Upper lobe of left lung (tissue), 6 donors: ENCODE measurements at places on chromosomes 2 and 18. TPM values are rescaled to one million over a fixed set of nuclear protein-coding genes. Genes with fewer than 3 reads are reported as not detected.
A peak's percentile ranks its signal among the peaks of the same experiment; 100 is the strongest.

The IRS1 gene
- 12.6 TPM for total RNA-seq

The INHBB gene
- total RNA-seq: 11.9 TPM

The KATNAL2 gene
- 1.6 TPM for total RNA-seq

The ZNF521 gene
- 11.3 TPM for total RNA-seq

The GPR17 gene
- not detected for total RNA-seq

The SP140L gene
- 18.6 TPM for total RNA-seq

- no peak overlapping the region for H3K27ac ChIP-seq
- no peaks in the 10 kb centered on the region for H3K36me3 ChIP-seq
- no peak for DNase-seq
- H3K4me3 ChIP-seq: no peak overlapping the region
These were observed 5.8 kb downstream of the GAD1 start for GRCh38 chr2:170822290-170823087.

DNA sequence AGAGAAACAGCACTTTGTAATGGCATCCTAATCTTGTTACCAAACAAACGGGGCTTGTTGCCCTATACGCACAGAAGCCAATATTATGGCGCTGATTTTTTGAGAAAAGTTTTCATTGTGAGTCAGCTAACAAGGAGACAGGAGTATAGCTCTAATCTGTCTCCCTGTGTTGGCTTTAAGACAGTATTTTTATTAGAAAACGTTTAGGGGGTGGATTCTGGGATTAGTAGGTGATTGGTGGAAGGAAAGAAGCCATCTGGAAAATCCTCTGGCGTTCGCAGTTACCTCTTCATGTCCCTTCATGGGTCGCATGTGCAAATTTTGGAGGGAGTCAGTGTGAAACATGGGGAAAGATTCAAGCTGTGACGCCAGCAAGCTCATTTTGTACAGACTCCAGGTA, 698 bp upstream of the TMEM237 start:
- H3K36me3 ChIP-seq: no peaks in the 10 kb centered on the region
- peaks cover 15% of the 10 kb centered on the region for H3K4me1 ChIP-seq

- H3K4me1 ChIP-seq: no peaks in the 10 kb centered on the region
- H3K27me3 ChIP-seq: no peaks in the 10 kb centered on the region
- no peak overlapping the region for H3K4me3 ChIP-seq
- DNase-seq: no peak
- no peaks in the 10 kb centered on the region for H3K36me3 ChIP-seq
These were observed 39.3 kb downstream of the AP1S3 start for GRCh38 chr2:223797811-223798721.

DNA sequence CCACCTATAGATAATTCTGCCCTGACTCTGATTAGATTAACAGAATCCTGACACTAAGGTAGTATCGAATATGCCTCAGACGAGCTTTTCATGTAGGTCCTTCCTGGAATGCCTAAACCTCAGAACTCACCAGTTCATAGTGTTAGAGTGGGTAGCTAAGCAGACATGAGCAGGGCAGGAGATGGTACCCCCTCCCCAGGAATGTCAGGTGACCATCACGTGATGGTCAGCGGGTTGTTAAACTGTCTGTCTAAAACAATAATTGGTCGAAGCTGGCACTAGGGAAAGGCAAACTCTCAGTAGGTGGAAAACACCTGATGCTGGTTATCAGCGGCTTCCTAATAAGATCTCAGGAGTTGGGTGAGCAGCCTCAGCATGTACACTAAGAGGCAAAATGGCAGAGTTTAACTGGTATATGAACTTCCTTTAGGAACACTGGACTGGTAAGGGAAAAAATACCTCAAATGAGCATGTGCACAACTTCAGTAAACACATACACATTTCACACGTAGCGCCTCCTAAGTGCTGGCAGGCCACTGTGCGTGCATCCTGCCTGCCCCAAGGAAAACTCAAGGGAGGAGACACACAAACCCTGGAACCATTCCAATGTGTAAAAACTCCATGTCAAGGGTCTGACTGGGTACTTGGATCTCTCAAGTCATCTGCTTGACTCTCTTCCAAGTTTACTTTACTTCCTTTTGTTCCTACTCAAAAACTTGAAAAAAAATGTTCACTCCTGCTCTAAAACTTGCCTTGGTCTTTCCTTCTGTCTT, 339.5 kb downstream of the GULP1 start:
- DNase-seq: no peak
- H3K27me3 ChIP-seq: no peaks in the 10 kb centered on the region
- H3K4me3 ChIP-seq: no peak overlapping the region

DNA sequence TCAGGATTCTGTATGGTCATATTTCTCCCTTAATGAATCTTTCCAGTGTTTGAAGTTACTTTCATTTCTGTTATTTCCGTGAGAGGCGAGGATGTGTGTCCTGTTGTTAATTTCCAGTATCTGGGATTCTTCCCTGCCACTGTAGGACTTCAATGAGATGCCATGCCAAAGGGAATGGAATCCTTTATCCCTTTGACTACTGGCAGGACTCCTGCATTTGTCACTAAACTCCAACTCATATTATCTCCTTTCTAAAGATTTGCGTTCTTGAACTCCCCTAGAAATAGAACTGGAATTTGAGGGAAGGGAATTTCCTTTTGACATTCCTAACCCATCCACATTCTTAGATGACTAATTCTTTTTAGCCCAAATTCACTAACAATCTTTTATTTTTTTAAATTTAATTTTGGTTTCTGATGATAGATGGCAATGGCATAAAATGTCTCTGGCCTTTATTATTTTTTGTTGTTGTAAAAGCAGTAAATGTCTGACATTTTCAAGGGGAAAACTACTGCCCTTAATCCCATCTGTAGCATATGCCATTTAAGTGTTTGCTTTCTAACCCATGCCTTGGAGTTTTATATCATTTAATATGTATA, 87.8 kb upstream of the EML6 start:
- H3K36me3 ChIP-seq: peaks cover 64% of the 10 kb centered on the region
- no peak overlapping the region for H3K4me3 ChIP-seq
- peak overlapping the region; percentile 90 for H3K27ac ChIP-seq
- no peak for DNase-seq
- H3K27me3 ChIP-seq: no peaks in the 10 kb centered on the region

GRCh38 chr18:42891705-42892104, 223.8 kb downstream of the RIT2 start:
- H3K4me1 ChIP-seq: no peaks in the 10 kb centered on the region
- H3K36me3 ChIP-seq: no peaks in the 10 kb centered on the region
- H3K27ac ChIP-seq: no peak overlapping the region
- H3K27me3 ChIP-seq: no peaks in the 10 kb centered on the region
- H3K4me3 ChIP-seq: no peak overlapping the region

DNA sequence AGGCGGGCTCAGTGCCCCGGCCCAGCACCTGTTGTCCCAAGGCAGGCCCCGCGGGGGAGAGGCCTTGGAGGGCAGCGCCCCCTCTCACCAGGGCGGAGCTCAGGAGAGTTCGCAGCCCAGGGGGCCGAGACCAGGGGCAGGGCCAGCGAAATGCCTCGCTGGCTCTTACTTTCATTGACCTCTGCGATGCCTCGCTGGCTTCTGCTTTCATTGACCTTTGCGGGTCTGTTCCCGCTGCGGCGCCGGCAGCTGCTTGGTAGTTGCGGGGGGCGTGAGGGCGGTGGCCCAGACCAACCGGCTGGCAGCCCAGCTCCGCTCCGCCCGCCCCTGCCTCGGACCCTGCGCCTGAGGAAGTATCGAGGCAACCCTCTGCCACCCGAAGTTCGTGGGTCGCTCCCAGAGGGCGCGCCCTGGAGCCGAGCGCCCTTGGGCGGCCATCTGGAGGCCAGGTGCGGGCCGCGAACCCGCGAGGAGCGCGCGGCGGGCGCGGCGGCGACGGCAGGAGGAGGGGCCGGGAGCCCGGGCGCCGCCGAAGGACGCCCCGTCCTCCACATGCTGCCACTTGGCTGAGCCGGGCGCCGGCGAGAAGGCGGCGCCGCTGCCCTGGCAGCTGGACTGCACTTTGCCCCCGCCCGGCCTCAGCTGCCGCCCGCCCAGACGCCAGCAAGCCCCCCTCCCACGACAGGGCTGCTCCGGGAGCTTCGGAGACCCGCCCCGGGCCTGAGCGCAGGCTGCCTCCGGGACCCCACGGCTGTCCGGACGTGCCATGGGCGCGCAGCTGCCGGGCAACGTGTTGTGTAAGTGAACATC, 118.0 kb upstream of the MSTN start:
- H3K36me3 ChIP-seq: no peaks in the 10 kb centered on the region
- H3K27ac ChIP-seq: peak overlapping the region; percentile 79
- DNase-seq: peak; percentile 90
- H3K4me3 ChIP-seq: peak overlapping the region; percentile 76

- H3K4me1 ChIP-seq: no peaks in the 10 kb centered on the region
- no peaks in the 10 kb centered on the region for H3K27me3 ChIP-seq
- no peaks in the 10 kb centered on the region for H3K36me3 ChIP-seq
- no peak overlapping the region for H3K4me3 ChIP-seq
- no peak overlapping the region for H3K27ac ChIP-seq
These were observed 440.7 kb downstream of the RND3 start for GRCh38 chr2:150046810-150047209.

DNA sequence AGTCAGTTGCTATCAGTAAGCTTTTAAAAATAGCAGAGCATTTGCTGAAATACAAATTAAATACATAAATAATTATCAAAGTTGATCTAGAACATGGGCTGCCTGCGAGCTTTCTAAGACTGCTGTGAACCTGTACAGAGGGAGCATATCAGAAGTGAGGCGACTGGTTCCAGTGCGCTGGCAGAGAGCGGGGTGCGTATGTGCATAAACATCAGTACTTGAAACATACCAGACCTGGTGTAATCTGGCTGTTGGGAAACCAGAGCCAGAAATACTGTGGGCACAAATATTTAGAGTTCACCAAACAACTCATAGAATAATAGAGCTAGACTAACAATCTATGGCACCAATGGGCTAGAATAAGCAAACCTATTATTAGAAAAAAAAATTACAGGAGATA, 27.3 kb downstream of the PDIA6 start:
- no peak for DNase-seq
- H3K36me3 ChIP-seq: peaks cover 94% of the 10 kb centered on the region
- H3K27me3 ChIP-seq: no peaks in the 10 kb centered on the region
- H3K4me1 ChIP-seq: no peaks in the 10 kb centered on the region

GRCh38 chr2:204340511-204340910, 204.8 kb upstream of the PARD3B start:
- no peaks in the 10 kb centered on the region for H3K27me3 ChIP-seq
- no peaks in the 10 kb centered on the region for H3K36me3 ChIP-seq
- H3K27ac ChIP-seq: no peak overlapping the region
- no peak overlapping the region for H3K4me3 ChIP-seq
- DNase-seq: no peak
- H3K4me1 ChIP-seq: no peaks in the 10 kb centered on the region

- H3K4me3 ChIP-seq: no peak overlapping the region
- no peaks in the 10 kb centered on the region for H3K27me3 ChIP-seq
- no peak for DNase-seq
- H3K4me1 ChIP-seq: no peaks in the 10 kb centered on the region
- H3K36me3 ChIP-seq: no peaks in the 10 kb centered on the region
These were observed 137.9 kb downstream of the MGAT5 start for GRCh38 chr2:134391751-134392160.

- DNase-seq: no peak
- peaks cover 26% of the 10 kb centered on the region for H3K4me1 ChIP-seq
- no peaks in the 10 kb centered on the region for H3K36me3 ChIP-seq
- peak overlapping the region; percentile 45 for H3K27ac ChIP-seq
- no peaks in the 10 kb centered on the region for H3K27me3 ChIP-seq
These were observed 109.0 kb upstream of the EPAS1 start for GRCh38 chr2:46188041-46188716.

- H3K27me3 ChIP-seq: no peaks in the 10 kb centered on the region
- peaks cover 4% of the 10 kb centered on the region for H3K4me1 ChIP-seq
- no peak for DNase-seq
- H3K4me3 ChIP-seq: no peak overlapping the region
These were observed 103.1 kb downstream of the CERS6 start for GRCh38 chr2:168559187-168559586.

- no peak overlapping the region for H3K27ac ChIP-seq
- H3K4me1 ChIP-seq: peaks cover 69% of the 10 kb centered on the region
- no peak for DNase-seq
- H3K27me3 ChIP-seq: no peaks in the 10 kb centered on the region
- no peak overlapping the region for H3K4me3 ChIP-seq
These were observed 32.9 kb downstream of the SMAD7 start for GRCh38 chr18:48917579-48918517.

GRCh38 chr18:55243255-55243654, 284.0 kb upstream of the CCDC68 start:
- peaks cover 6% of the 10 kb centered on the region for H3K4me1 ChIP-seq
- peak overlapping the region; percentile 48 for H3K27ac ChIP-seq
- DNase-seq: no peak

- H3K36me3 ChIP-seq: no peaks in the 10 kb centered on the region
- no peaks in the 10 kb centered on the region for H3K27me3 ChIP-seq
- H3K4me3 ChIP-seq: no peak overlapping the region
- H3K27ac ChIP-seq: no peak overlapping the region
- peaks cover 6% of the 10 kb centered on the region for H3K4me1 ChIP-seq
- no peak for DNase-seq
These were observed 68.9 kb downstream of the PLCL1 start for GRCh38 chr2:197873293-197873701.

GRCh38 chr2:219460424-219460926, 25.8 kb downstream of the SPEG start:
- no peaks in the 10 kb centered on the region for H3K4me1 ChIP-seq
- DNase-seq: no peak
- no peak overlapping the region for H3K4me3 ChIP-seq
- H3K36me3 ChIP-seq: no peaks in the 10 kb centered on the region

DNA sequence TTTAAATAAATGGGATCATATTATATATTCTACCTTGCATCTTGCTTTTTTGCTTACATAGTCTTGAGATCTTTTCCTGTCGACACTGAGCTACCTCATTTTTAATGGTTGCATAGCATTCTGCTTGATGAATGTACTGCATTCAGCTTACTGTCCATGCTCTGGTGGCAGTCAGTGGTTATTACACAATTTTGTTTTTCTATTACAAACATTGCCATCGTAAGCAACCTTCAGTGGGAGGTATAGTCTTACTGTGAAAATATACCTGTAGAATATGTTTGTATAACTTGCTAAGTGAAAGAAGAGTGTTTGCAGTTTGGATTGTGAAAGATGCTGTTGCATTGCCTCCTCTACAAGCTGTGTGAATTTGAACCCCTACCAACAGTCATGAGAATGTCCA, 43.4 kb downstream of the UBXN4 start:
- no peaks in the 10 kb centered on the region for H3K27me3 ChIP-seq
- H3K27ac ChIP-seq: no peak overlapping the region
- no peak overlapping the region for H3K4me3 ChIP-seq

DNA sequence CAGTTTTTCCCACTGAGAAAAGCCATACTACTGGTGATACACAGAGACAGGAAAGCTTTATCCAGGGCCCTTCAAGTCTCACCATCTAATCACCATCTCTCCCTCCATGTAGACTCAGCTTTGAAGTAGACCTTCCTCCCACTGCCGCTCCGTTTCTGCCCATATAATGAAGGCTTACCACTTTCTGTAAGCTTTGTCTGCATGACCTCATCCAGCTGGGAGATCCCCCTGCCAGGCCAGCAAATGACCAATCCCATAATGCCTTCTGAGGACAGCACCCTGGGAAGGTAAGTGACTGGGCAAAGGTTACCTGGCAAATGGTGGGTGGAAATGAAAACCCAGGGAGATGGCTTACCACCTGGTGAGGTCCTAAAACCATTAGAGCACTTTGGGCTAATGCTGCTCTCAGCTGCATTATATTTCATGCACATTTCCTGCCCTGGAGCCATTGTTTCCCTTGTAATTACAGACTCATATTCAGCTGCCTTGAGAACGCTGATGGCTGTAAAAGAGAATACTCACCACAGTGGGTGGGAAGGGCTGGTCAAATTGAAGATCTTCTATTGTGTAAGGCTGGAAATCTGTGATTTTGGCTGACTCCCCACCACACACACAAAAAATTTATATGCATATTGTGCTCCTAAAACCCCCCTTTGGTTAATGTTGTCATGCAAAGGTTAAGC, 350.7 kb upstream of the SYT4 start:
- H3K36me3 ChIP-seq: no peaks in the 10 kb centered on the region
- no peak for DNase-seq
- no peak overlapping the region for H3K27ac ChIP-seq
